ENCODE measurements at places on chromosomes 16 and 17. TPM values are rescaled to one million over a fixed set of nuclear protein-coding genes. Genes with fewer than 3 reads are reported as not detected.

- no peak for DNase-seq
- peaks cover 5% of the 10 kb centered on the region for H3K36me3 ChIP-seq
- no peaks in the 10 kb centered on the region for H3K4me1 ChIP-seq
Measured at GRCh38 chr17:63722403-63722802, 19.2 kb downstream of the STRADA start.

DNA sequence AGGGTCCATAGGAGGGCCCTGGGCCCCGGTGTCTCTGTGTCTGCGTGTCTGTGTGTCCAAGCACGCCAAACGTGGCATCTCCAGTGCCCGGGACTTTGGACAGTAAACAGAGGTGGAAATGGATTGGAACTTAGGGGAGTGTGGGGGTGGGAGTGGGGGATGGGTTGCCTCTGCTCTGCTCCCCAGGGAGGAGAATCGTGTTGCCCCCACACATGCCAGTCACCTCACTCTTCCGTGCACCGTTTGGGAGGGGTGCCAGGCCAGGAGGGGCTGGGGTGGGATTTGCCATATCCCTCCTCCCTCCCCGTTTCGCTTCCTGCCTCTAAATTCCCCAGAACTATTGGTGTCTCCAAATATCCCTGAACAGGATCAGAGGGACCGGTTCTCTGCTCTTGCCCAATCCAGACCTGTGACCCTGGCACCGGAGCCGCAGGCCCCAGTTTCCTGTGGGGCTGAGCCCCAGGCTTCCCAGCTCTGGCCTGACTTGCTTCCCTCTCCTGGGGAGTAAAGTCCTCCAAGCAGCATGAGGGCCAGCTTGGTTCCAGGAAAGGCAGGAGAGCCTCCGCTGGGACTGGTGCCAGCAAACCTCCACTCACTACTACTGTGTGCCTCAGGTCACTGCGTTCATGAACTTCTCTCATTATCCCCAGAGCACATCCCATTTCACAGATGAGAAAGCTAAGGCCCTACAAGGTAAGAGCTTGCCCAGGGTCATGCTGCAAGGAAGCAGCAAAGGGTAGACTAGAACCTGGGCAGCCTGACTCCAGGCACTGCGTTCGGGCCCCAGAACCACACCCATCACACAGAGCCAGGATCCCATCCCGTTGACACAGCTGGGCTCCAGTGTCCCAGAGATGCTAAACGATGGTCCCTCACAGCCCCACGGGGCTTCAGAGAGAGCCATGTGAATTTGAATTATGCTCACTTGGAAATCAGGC is at the start of gene ASGR1:
Gene ASGR1 (minus strand): TSS at position 54 of the 938 bp plus-strand sequence. CDS start 807 bp downstream, outside the sequence.
- no peak within 1 kb of the TSS for H3K27ac ChIP-seq
- H3K4me3 ChIP-seq, result no peak within 1 kb of the TSS
- H3K27me3 ChIP-seq, result no peaks in the 10 kb centered on the region
- no peaks in the 10 kb centered on the region for H3K4me1 ChIP-seq

The HS3ST4 gene
- 0.15 TPM for total RNA-seq

The PMFBP1 gene
- 1.3 TPM for total RNA-seq

The NACA2 gene
- total RNA-seq, result not detected

DNA sequence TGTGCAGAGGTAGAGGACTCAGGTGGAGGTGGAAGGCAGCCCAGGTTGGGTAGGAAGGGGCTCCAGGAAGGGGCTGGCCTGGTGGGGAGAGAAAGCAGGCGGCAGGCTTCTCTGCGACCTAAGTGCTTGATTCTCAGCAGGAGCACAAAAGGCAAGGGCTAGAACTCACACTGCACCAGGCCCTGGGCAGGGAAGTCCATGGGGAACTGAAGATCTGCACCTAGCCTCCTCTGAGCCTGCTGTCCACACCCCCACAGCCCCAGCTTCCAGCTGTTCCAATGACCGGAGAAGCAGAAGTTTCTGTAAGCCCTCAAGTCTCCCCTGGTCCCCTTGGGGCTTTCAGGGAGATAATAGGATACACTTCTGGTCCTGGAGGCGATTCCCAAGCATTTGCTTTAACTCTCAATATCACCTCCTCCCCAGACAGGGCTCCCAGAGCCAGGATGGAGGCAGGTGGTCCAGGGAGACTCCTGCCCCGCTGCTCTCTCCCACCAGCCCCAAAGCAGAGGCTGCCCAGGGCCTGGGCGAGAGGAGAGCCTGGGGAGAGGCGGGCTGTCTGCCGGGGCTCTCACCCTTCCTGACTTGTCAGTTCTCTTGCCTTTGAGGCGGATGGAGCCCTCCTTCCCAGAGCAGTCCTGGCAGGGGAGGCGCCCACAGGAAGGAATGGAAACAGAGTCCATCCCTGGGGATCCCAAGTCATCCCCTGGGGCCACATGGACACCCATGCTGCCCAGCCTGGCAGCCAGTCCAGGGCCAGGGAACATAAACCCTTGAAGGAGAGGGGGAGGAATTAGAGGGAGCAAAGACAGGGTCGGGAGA is 126.0 kb downstream of the RBFOX3 start:
- peaks cover 6% of the 10 kb centered on the region for H3K27me3 ChIP-seq
- no peak for DNase-seq
- H3K27ac ChIP-seq, result no peak overlapping the region
- H3K36me3 ChIP-seq, result no peaks in the 10 kb centered on the region
- no peak overlapping the region for H3K4me3 ChIP-seq
- no peaks in the 10 kb centered on the region for H3K4me1 ChIP-seq

The SYT17 gene
- 13.1 TPM for total RNA-seq

The LITAFD gene
- total RNA-seq, result not detected

The VTN gene
- total RNA-seq, result 2.5 TPM
